ENCODE measurements at places on chromosomes 1 and 21.

GRCh38 chr1:241695246-241696171 is 43.4 kb downstream of the WDR64 start:
- no peak for DNase-seq

GRCh38 chr21:35428001-35428320 is 378.9 kb upstream of the RUNX1 start:
- no peak for DNase-seq

GRCh38 chr21:45724345-45724961 is 80.9 kb downstream of the PCBP3 start:
- no peak for DNase-seq

GRCh38 chr1:151346082-151346768 is 827 bp downstream of the RFX5 start:
- no peak for DNase-seq

GRCh38 chr1:97451944-97452343 is 468.9 kb downstream of the DPYD start:
- no peak for DNase-seq

DNA sequence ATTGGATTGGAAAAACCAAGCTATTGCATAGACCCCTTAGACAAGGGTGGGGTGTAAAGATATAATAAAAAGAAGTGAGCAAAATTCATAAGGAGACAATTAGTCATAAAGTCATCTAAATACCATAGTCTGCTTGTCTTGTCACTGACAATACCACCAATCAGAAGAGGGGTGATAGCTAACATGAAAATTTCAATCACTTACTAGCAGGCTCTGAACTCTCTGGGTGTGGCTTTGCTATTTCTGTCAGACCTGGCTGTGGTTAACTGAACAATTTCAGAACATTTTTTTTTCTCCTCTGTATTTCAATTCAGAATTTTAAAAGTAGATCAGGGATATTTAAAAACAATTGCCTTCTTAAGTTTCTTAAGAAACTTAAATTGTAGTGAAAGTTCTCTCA is 158.5 kb upstream of the PRMT6 start:
- DNase-seq = no peak

DNA sequence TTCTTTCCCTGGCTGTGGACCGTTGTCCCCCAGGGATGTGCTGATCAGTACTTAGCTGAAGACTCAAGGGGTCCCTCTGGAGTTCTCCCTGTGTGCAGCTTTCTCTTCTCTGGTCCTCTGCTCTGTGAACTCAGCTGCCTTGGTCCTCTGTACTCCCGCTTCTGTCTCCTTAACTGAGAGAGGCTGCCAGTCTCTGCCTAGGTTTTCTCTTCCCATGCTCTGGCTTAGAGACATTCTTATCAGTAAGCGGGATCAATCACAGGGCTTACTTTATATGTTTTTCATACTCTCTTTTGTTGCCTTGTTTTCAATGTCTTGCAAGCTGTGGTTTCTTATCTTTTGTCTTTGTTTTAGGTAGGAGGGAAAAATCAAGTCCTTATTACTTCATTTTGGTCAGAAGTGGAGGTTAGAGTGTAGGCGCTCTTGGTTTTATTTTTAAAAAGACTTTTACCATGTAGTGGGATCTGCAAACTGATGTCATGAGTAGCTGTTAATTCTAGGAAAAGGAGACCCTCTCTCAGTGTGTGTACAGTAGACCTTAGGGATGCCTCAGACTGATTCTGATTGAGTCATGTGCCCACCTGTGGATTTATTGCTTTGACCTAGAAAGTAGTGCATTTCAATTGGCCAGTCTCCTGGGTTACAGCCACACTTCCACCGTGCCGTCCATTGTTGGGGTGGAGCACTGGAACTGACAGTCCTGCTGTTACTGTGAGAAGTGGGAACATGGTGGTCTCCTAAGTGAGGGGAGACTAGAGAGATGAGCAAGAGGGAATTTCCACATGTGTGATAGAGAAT is 46.6 kb downstream of the TTC3 start:
- DNase-seq = no peak

GRCh38 chr1:226064816-226065248 is 2.3 kb downstream of the H3-3A start:
- DNase-seq = peak; percentile 39
